ENCODE measurements at places on chromosomes 6 and 20. TPM values are rescaled to one million over a fixed set of nuclear protein-coding genes. Genes with fewer than 3 reads are reported as not detected.
A peak's percentile ranks its signal among the peaks of the same experiment; 100 is the strongest.

DNA sequence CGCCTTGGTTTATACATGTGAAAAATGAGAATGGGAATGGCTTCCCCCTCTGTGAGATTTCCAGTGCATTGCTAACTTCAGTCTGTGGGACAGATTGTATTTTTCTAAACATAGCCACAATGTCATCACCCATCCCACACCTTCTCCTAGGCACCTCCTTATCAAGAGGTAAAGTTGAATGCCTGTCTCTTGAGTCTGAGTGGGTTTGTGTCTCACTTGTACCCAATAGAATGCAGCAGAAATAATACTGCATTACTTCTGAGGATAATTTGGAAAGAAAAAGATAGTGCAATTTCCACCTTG, 27.9 kb downstream of the RIN2 start:
- no peak for DNase-seq

DNA sequence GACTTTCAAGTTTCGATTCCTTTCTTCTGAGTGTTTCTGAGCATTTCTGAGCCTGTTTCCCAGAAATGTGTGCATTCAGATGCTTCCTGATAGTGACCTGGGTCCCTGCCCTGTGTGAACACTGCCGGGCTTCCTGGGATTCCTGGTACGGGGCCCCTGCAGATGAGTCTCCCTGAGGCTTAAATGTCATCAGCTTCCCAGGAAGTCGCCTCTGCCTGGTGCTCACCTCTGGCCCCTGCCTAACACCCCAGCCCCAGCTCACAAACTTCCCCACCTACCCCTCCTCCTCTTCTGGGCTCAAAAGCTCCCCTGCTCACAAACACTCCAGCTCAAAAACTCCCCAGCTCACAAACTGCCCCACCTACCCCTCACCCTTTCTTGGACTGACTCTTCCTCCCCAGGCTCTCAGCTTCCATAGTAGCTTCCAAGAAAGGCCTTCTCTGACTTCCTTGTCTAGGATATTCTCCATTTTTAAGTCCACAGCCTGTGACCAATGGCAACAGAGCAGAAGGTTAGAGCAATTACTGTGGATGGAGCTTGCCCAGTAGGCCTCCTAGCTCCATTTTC, 42.0 kb downstream of the TGM2 start:
- no peak for DNase-seq

- no peak for DNase-seq
Observed at GRCh38 chr6:167746975-167747374, 79.7 kb upstream of the AFDN start.

GRCh38 chr20:13909067-13909466, 81.3 kb downstream of the SEL1L2 start:
- no peak for DNase-seq

DNA sequence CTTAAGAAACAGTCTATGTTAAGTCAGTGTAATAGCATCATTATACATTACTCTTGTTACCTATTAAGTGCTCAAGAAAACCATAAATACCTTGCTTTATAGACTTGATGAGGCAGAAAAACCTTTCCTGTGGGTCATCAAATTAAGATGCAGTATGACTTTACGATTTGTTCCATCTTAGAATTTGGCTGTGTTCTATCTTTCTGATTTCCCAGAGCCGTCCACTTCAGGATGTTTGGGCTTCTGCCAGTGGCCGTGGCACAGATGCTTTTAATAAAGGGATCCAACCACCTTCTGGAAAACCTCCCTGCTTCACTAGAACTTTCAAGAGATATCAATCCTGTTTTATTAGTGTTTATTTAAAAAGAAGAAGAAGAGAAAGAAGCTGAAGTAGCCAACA, 71.2 kb downstream of the PDE7B start:
- DNase-seq = no peak

DNA sequence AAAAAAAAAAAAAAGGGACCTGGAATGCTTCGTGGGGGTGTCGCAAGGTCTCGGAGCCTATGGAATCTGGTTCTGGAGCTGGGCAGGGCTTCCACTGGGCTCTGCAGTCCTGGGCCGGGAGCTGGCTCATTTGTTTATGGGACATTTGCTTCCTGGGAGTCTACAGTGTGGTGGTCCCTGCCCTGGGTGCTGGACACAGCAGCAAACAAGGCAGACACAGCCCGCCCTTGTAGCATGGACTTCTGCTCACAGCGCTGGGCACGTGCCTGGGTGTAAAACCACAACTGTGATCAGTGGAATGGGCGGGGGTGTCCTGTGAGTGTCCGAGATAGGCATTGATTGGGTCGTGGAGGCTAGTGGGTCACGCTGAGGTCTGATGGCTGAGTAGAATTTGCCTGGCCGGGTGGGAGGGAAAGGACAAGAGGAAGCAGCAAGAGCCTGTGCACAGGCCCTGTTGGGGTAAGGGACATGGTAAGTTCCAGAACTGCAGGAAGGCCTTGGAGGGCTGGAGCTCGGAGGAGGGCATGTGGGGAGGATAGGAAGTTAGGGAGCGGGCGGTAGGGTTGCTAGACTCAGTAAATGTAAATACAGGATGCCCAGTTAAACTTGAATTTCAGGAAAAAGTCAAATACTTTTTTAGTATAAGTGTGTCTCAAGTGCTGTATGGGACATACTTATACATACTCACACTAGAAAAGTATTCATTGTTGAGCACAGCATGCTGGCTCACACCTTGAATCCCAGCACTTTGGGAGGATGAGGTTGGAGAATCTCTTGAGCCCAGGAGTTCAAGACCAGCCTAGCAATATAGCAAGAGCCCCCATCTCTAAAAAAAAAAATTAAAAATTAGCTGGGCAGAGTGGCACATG, 61.3 kb upstream of the PMEPA1 start:
- no peak for DNase-seq

DNA sequence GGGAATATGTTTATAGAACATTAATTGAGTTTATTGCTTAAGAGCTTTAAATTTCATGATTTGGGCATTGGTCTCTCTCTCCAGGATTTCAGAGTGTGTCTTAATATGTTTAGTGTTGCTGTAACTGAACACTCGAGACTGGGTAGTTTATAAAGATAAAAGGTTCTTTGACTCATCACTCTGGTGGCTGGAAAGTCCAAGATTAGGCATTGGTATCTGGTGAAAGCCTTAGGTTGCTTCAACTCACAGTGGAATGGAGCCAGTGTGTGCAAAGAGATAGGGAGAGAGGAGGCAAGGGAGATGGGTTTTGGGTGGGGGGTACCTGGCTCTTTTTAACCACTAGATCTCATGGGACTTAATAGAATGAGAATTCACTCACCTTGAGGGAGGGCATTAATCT, 35.6 kb upstream of the DTNBP1 start:
- DNase-seq = no peak

The TMEM74B gene
- 0.71 TPM for total RNA-seq

DNA sequence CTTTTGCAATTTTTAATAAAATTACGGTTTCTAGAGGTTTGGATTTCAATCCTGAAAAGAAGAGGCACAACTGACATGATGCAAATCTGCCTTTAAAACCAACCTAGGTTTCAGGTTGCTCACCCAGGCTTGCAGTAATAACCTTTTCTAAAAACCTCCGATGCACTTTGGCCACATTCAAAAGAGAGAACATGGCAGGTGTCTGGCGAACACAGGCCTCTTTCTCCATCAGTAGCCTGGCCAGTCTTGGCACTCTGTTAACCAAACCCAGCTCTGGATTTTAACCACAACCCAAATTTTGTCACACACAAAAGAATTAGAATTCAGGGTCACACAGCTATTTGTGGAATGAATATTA, 55.8 kb upstream of the MAFB start:
- DNase-seq = no peak

The MLN gene
- not detected for total RNA-seq

GRCh38 chr6:154039231-154039842, at the start of gene OPRM1:
Gene OPRM1 (plus strand): TSS chr6:154039240. CDS start chr6:154039545, 305 bp downstream.
- DNase-seq = peak; percentile 86

GRCh38 chr6:53287336-53288225, 61.2 kb downstream of the ELOVL5 start:
- no peak for DNase-seq

DNA sequence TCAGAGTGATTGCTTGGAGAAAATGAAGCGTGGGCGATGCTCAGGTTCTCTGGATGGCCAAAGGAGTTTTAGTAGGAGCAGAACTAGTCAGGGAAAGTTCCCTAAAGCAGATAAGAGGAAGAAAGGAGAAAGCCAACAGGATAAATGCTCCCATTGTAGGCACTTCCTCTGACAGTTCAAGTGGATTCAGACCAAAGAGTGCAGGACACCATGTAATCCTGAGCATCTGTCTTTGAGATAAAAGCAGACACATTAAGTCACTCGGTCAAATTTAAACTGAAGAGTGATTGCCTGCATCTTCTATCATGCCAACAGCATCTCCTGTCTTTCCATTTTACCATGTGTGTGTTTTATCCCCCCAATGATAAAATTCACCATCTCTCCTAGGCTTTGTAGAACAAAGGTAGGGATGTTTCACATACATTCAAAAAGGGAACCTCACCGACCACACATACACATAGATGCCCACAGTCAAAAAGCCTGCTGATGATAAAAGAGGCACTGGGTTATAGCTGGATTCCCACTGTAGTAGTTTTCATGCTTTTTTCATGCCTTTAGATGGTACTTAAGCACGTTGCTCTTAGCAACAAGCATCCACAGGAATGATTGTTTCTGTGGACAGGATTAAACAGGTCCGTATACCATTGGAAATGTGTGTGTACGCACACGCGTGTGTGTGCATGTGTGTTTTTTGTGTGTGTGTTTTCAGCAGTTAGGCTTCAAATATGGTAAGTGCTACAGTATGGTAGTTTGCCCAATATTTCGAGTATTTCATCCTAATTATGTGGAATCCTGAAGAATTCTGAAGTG, 7.0 kb downstream of the GRIK2 start:
- DNase-seq = no peak

DNA sequence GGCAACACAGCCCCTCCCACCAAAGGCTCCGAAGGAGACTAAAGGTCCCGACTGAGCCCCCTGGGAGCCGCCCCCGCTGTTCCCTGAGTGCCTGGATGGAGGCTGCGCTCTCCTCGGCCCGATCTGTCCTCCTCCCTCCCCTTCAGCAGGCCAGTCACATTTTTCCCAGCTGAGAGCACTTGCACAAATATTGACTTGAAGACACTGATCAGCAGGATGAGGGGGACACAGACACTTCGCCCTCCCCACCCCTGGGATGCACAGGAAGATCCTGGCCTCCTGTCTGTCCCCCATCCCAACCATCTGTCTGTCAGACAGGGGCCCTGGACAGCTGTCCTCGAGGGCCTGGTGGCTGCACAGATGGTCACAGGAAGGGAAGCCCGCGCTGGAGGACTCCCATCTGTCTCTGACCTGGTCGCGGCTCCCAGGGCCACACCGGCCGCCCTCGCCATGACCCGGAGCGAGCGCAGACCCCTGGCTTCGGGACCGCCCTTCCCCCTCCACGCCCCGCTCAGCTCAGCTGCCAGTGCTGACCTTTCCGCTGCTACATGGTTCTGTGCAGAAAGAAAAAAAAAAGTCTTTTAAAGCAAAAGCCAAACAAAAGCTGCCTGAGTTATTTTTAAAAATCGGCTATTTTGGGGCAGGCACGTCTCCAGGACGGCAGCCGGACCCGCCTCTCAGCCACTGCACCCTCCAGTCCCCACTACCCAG, 11.1 kb downstream of the LAMA5 start:
- peak; percentile 80 for DNase-seq

The LY6G6C gene
- not detected for total RNA-seq

- no peak for DNase-seq
Observed at GRCh38 chr6:117272891-117273290, 7.5 kb downstream of the VGLL2 start.

DNA sequence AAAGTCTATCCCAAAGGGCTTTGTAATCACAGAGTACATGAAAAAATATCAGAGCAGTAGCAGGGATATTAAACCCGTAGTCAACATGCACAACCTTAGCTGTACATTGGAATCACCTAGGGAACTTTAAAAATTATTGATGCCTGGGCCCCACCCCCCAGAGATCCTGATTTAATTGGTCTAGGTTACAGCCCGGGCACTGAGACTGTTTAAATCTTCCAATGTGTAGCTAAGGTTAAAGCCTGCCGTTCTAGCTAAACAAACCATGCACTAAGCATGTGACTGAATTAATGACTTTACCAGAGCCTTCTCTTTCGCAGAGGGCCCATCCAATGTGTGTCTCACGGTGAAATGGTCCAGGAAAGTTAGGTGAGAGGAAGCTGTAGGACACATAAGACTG, 14.1 kb upstream of the JAG1 start:
- no peak for DNase-seq

DNA sequence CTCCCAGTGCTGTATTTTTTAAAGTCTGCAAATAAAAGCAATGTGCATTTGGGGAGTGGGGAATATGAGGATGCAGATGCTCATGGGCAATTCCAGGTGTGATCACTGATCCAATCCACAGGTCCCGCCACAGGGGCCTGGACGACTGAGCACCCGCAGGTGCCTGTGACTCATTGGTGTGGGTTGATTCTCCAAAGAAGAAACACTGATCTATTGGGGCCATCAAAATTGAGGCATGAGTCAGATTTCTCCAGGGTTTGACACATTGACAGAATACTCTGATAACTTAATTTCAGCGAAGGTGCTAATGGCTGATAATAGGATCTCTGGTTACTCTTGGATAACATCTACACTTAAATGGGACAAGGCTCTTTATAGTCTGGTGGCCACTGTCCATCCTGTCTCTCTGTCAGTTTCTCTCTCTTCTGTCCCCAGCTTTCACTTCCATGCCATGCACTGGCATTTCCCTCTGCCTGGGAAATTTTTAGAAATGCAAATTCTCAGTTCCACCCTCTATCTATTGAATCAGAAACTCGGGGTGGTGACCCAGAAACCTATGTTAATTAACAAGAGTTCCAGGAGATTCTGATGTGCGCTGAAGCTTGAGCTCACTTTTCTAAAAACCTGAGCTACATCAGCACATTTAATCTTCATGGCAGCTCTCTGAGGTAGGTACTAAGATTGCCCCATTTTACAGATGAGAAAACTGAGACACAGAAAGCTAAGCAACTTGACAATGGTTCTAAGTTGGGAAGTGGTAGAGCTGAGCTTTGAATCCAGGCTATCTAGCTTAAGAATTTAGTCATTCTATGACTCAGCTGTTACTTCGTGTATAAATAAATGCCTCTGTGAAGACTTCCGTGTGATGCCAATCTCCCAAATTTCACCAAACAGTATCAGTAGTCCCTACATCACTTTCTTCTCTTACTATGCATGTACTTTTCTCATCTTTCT, 10.2 kb upstream of the RCAN2 start:
- DNase-seq = no peak

GRCh38 chr6:90913266-90913960, 326.5 kb upstream of the MAP3K7 start:
- DNase-seq = no peak

The KCNQ5 gene
- 4.4 TPM for total RNA-seq

DNA sequence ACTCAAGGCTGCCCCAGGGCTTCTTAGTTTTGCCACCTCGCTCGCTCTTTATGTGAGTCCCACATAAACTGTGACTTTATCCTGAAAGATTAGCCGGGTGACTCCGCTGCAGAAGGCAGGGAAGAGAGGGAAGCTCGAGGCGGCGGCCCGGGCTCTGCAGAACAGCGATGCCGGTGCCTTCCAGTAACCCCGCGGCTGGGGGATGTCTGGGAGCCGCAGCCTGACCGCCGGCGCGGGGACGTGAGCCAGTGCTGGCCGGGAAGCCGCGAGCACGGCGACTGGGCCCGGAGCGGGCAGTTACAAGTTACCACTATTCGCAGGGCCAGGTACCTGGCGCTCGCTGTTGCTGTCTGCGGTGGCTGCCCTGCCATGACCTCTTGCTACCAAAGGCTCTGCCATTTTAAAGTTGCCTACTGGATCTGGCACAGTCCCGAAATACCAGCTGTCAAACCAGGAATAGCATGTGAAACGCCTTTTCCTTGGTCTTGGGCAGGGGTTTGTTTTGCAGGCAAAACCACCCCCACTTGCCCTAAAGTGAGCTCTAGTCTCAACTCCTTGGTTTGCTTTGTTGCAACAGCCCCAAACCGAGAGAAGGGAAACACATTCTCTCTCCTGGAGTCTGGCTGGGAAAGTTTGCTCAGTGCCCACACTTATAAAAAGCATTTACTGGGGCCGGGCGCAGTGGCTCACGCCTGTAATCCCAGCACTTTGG, 124.0 kb upstream of the SLC2A12 start:
- peak; percentile 88 for DNase-seq

All from aorta (tissue), 5 donors.